HepG2 (cell line): ENCODE measurements at places on chromosomes 13 and 19. TPM values are rescaled to one million over a fixed set of nuclear protein-coding genes. Genes with fewer than 3 reads are reported as not detected.

DNA sequence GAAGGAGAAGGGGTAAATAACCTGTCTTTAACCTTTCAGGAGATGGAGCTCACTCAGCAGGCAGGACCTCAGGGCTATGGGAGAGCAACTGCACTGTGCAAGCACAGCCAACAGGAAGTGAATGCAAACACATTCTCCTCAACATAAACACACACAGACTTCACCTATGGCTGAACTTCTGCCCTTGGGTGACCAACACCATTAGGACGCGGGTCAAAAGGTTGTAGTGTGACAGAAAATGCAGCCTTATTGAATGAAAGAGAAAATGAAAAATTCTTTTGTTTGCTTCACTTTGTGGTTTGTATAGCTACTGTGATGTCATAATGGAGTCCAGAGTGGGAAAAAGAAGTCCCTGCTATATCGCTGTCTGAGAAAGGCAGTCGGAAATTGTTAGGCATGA lies 323.0 kb downstream of the NDFIP2 start:
- DNase-seq: peak; percentile 21

DNA sequence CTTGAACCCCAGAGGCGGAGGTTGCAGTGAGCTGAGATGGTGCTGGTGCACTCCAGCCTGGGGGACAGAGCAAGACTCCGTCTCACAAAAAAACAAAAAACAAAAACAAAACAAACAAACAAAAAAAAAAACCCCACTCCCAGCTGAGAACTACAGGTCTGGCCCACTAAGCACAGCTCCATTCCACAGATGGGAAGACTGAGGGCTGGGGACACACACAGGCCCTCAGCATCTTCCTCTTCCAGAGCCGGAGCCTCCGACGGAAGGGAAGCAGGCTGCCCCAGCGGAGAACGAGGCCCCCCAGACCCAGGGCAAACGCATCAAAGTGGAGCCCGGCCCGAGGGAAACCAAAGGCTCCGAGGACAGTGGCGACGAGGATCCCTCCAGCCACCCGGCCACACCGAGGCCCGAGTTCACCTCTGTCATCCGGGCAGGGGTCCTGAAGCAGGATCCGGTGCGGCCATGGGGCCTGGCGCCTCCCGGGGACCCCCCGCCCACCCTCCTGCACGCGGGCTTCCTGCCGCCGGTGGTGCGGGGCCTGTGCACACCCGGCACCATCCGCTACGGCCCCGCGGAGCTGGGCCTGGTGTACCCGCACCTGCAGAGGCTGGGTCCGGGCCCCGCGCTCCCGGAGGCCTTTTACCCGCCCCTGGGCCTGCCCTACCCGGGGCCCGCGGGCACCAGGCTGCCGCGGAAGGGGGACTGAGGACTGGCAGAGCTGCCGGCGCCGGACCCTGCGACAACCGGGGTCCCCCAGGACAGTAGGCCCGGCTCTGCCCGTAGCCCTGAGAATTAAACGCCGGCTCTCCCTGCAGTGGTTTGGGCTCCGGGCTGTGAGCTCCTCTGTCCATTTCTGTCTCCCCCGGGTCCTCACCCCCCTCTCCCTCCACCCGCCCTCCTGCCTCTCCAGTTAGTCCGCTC lies 3.2 kb downstream of the TMEM160 start:
- DNase-seq: no peak

CYP4F11 gene
- 7.8 and 8.2 TPM in 2 replicates for polyA plus RNA-seq

- no peak for DNase-seq
These were observed at the start of gene CABP5 for GRCh38 chr19:48043675-48044258. Gene CABP5, minus strand, starts transcription at chr19:48044079. Its CDS starts 157 bp downstream, at chr19:48043922.

LPAR2 gene
- 3.6 TPM in 2 replicates for polyA plus RNA-seq

GRCh38 chr13:109750221-109750775 lies 36.1 kb downstream of the IRS2 start:
- DNase-seq: no peak

ZNF730 gene
- not detected in 2 replicates for polyA plus RNA-seq
